Substantia nigra (tissue), 51 donors: ENCODE measurements at places on chromosomes 7 and 10.

GRCh38 chr7:30842542-30843451 is 68.9 kb upstream of the AQP1 start:
- no peak for DNase-seq

DNA sequence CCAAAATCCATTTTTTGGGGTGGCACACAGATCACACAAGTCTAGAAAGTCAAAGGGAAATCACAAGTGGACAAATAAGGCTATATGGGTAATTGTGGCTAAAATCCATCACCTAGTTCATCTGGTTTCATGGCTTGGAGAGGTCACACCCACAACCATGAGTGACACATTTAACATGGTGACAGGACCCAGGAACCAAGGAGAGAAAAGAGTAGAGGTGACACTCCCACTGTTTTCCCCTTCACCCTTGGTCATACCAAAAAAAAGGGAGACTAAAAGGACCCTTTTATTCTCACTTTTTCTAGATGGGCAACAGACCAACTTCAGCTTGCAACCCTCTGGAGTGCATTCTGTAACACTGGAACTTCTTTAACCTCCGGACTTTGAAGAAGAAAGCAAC is 46.2 kb upstream of the ZNF107 start:
- no peak for DNase-seq

- no peak for DNase-seq
Observed at GRCh38 chr7:8724080-8724718, 290.8 kb downstream of the NXPH1 start.

DNA sequence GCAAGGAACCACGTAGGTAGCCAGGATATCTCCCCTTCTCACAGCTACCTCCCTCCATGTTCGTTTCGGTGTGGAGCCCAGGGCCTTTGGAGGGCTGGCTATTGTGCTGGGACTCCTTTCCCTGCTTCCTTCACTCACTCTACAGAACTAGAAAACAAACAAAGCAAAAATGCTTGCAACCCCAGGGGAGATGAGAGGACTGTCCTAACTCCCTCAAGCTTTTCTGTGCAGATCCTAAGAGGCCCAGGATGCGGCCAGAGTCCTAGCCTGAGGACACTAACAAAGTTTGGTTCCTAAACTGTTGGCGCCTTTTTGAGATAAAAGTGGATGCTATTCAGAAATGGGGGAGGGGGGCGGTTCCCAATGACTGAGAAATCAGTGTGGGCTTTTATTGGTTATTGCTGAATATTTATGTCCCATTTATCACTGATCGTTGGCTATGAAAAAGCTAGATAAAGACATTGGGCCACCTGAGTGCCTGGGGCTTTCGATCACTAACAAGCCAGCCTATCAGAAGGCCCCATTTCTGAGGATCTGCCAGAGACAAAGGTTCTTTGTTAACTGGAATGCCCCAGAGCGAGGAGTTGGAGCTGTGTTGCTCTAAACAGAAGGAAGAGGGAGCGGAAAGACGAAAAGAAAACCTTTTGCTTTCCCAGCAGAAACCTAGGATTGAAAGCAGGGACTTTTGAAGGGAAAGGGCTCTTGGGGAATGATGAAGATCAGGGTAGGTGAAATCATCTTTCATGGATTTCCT is 95.2 kb upstream of the EGR2 start:
- DNase-seq: no peak

DNA sequence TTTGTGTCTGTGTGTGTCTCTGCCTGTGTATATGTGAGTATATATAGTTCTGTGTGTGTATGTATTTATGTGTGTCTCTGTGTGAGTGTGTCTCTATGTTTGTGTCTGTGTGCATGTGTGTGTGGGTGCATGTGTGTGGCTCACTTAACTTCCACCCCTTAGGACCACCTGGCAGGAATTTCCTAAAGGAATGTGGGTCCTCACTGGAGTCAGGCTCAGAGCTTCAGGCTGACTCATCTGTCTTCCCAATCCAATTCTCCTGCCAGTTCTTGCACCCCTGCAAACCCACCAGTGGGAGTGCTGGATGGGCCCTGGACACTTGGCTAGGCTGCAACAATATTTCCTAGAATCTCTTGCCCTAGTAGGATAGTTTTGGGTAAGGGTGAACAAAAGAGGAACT is 70.2 kb upstream of the GRB10 start:
- DNase-seq: no peak

GRCh38 chr7:152354061-152354460 is 81.7 kb downstream of the KMT2C start:
- DNase-seq: no peak

GRCh38 chr10:34721208-34721840 is 93.8 kb downstream of the PARD3 start:
- no peak for DNase-seq

DNA sequence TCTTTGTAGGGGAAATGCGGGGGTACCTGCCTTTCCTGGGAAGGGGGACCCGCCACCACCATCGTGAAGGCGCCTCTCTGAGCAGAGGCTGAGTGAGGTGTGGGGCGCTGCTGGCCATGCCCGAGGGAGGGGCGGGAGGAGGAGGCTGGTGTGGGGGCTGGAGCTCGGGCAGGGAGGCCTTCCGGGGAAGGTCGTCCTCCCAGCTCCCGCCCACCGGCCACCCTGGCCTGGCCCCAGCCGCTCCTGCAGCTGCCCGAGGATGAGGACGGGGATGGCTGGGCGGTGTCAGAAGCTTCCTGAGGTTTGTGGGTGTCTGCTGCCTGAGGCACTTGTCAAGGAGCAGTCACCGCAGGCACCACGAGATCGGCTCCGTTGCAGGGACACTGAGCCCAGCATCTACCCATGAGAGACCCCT is 11.4 kb downstream of the PWWP2B start:
- DNase-seq: no peak

DNA sequence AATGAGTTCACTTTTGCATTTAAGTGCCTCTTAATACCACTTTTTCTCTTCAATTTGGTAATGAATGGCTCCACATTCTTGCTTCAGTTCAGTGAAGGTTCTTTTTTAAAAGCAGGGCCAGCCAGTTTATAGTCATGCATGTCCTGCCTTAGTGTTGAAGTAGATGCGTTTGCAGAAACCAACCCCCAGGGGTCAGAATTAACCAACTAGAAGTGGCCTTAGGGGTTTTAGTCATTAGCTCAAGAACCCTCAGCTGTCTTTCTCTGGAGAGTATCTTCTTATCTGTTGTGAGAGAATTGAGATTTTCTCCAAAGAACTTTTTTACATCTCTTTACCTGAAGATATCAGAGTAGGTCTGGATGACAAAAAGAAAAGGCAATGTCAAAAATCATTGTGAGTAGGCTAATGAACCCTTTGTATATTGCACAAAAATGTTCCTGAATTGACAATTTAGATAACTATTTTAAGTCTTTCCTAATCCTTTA is 82.2 kb downstream of the PIK3CG start:
- DNase-seq: peak; percentile 4
